ENCODE measurements at places on chromosomes 6 and 20. TPM values are rescaled to one million over a fixed set of nuclear protein-coding genes. Genes with fewer than 3 reads are reported as not detected.

DNA sequence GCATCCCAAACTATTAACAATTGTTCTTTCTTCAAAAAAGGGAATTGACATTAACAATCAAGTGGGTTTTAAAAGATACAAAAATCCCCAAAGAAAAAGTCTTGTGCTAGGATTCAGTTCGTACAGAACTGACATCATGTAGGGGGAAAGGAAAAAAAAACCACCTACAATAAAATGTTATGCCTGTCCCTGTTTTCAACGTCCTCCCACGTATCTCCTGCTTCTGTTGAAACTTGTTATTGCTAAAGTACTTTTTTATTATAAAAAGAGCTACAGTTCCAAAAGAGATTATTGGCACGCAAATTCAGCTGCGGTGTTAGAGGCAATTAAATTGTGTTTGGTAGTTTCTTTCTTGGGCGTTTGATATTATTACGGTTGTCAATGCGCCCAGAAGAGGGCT lies 102.8 kb upstream of the PHACTR1 start:
- no peak for DNase-seq

- no peak for DNase-seq
Measured at GRCh38 chr6:143127941-143128680, 67.4 kb downstream of the AIG1 start.

GRCh38 chr20:33840160-33840559 lies 29.0 kb downstream of the CHMP4B start:
- DNase-seq = no peak

GRCh38 chr20:63167026-63167917 lies 48.7 kb downstream of the YTHDF1 start:
- DNase-seq = no peak

DNA sequence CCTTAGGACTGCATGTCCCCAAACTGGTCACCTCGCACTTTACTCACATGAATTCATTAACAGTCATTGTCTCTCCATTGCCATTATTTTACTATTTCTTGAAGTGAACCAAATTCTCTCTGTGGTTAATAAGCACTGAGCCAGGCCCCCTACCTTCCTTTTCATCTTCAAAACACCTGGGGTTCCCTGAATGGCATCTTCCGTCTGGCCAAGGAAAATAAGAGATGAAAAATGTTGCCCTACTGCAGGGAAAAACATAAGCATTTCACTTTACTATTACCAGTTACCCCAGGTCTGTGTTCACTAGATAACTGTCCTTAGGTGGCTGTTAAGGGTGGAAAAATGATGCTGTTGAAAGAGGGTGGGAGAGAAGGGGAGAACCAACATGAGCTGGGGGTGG lies 10.0 kb upstream of the NKX2-2 start:
- no peak for DNase-seq

DNA sequence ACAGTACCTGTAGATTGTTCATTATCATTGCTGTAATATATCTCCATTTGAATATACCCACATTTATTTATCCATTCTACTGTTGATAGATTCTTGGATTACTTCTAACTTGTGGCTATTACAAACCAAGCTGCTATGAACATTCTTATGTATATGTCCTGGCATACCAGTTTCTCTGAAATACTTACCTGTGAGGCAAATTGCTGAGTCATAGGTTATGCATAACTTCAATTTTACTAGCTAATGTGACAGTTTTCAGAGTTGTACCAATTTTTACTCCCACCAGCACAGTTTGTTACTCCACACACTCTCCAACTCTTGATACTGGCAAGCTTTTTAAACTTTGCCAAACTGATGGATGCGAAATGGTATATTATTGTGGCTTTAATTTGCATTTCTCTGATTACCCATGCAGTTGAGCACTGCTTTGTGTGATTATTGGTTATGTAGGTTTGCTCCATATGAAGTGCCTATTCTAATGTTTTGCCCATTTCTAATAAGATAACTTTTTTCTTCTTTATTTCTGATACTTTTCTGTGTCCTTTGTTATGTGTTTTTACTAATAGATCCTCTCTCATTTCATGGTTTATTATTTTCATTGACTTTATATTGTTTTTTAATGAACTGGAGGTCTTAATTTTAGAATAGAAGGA lies 62.8 kb upstream of the SDHAF4 start:
- DNase-seq = no peak

DNA sequence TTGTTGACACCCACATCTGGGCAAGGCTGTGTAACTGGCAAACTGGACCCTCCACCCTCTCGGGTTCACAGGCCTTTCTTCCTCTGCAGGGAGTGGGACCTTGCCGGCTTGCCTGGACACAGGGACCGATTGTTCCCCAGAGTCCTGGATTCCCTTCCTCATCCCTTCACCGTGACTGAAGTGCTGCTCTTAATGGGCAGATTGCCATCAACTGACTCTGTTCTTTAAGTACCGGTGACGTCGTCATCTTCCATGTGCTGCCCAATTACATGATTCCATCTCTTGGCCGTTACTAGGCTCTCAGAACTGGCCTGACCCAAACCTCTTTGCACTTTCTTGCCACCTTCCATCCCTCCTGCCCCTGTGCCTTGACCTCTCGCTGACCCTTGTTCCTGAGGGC lies 85.4 kb downstream of the EYA4 start:
- DNase-seq = no peak

- DNase-seq = no peak
Measured at GRCh38 chr6:1786455-1787453, 177.0 kb downstream of the FOXC1 start.

DNA sequence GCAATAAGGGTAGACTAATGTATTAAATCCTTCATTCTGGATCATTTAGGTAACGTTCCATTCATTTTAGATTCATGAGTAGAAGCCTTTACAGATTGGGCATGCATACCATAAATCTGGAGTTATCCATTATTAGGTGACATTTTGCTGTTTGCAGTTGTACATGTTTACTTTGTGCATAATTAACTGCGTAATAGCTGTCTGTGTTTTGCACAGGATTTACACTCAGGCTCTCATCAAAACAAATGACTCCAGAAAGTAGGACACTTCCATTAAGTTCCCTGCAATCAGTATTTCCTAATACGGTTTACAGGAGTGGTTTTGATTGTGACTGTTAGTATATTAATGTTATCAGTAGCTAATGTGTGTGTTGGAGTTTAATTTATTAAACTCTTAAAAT lies 997.4 kb downstream of the HACE1 start:
- no peak for DNase-seq

GRCh38 chr20:60361761-60362395 lies 403.7 kb downstream of the CDH26 start:
- no peak for DNase-seq

- DNase-seq = no peak
Measured at GRCh38 chr20:11246251-11246775, 572.5 kb upstream of the JAG1 start.

DNA sequence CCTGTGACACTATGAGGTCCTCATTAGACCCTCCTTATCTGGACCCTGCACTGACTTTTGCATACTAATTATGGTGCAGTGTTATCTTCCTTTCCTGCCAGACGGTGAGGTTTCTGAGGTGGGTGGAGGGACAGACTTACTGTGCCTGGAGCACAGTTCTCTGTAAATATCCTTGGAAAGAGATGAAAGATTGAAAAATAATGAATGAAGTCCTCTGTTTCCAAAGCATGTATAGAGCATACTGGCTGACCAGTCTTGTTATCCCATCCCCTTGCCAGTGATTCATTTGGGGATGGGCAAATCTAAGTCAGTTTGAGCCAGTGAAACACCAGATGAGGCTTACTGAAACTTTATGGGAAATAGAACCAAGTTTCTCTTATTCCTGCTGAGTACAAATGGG lies 152.6 kb upstream of the HDDC2 start:
- DNase-seq = no peak

- no peak for DNase-seq
Measured at GRCh38 chr6:155062866-155063341, 67.8 kb downstream of the TIAM2 start.

DNA sequence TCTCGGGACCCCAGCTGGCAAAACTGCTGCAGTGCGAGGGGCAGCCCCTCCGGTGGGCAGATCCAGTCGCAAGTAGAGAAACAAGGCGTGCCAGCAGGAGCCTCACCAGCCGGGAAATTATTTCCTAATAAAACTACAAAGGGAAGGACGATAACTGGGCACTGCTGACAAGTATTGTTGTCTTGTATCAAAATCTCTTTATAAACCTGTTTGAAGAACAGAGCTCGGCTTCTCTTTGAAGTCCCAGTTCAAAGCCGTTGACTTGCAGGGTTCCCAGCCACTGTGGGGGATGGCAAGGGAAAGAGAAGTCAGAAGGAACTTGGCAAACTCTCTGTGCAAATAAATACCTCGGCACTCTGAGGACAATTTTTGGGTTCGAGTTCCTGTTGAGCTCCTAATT lies 504.5 kb downstream of the CD83 start:
- DNase-seq = peak; percentile 89

DNA sequence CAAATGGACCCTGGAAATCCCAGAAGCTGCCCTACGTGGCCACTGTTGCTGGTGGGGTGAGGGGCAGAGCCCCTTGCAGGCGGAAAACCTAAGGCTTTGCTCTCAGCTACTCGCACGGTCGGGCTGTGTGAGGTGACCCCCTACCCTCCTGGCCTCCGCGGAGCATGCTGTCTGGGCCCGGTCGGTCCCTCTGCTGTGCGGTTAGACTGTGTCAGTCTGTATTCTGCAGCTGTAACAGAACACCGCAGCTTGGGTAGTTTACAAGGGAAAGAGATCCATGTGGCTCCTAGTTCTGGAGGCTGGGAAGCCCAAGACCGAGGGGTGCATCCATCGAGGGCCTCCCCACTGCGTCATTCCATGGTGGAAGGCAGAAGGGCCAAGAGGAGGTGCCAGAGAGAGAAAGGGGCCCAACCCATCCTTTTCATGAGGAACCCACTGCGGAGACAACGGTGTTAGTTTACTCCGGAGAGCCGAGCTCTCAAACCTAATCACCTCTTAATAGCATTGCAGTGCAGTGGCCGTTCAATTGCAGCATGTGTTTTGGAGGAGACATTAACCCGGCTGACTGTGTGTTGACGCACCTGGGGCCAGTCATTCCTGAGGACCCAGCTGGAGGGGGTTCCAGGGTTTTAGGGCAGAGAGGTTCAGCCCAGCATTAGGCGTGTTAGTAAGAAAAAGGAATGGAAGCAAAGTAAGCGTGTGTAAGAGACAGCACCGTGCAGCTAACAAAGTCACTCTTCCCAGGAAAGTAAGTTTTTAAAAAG lies 18.3 kb downstream of the COL9A3 start:
- no peak for DNase-seq

GRCh38 chr6:109715616-109716015 lies 24.5 kb downstream of the FIG4 start:
- DNase-seq = no peak

STK4 gene
- total RNA-seq = 14.4 TPM

ZNF322 gene
- total RNA-seq = 31.7 TPM

ZSCAN23 gene
- total RNA-seq = 5.7 TPM

MUC22 gene
- 0.17 TPM for total RNA-seq

SPTLC3 gene
- total RNA-seq = 24.5 TPM

NUS1 gene
- 17.5 TPM for total RNA-seq

YWHAB gene
- total RNA-seq = 122 TPM

All from prostate gland (tissue), 2 donors.